Transverse colon (tissue), 4 donors: ENCODE measurements at places on chromosomes 12 and 14.

DNA sequence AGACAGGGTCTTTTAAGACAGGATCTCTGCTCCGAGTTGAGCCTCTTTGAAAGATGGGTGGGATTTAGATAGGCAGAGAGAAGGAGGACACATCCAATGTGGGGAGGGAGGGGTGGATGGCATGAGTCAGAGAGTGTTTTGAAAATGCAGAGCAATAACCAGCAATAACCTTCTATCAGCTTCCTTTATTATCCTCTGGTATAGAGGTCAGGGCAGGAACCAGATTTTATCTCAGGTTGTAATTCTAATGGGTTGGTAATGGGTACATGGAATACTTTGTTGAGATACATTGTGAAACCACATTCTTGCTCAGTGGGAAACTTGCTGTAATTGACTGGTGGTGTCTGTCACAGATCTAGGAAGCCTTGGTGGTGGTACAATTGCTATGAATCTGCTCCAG lies 37.6 kb upstream of the CCDC63 start:
- DNase-seq, result peak; percentile 38

DNA sequence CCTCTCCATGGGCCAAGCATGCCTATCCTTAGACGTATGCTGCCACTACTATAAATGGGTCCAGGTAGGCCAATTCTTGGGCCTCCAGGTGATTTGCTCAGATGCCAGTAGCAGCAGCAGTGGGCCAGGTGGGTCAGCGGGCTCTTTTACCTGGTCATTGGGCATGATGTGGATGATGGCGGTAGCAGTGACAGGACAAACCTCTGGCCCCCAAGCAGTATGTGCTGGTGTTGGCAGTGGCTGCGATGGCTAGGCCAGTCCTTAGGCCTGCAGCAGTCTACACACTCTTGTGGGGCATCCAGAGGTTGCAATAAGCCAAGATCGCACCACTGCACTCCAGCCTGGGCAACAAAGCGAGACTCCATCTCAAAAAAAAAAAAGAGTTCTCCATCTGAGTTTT lies 19.1 kb upstream of the VASH1 start:
- DNase-seq, result no peak

DNA sequence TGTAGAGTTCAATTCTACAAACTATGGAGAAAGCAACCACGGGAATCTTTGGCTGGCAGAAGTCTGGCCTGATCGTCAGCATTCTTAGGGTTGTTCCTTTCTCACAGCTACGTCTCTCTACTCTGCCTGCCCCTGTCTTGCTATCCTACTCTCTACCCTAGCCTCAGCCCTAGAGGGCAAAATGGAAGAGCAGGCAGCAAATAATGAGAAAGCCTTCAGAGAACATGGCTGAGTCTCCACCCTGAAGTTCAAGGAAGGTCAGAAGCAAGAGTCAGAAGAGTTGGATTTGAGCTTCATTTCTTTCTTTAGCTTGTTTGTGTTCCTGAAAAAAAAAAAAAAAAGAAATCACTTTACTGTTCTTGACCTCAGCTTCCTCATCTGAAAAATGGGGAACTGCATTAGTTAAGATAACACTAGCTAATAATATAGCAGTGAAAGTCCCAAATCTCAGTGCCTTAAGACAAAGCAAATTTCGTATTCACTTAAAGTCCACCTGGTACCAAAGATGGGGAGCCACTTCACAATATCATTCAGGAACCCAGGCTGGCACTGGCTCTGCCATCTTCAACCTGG lies 50.2 kb upstream of the CCND2 start:
- no peak for DNase-seq

DNA sequence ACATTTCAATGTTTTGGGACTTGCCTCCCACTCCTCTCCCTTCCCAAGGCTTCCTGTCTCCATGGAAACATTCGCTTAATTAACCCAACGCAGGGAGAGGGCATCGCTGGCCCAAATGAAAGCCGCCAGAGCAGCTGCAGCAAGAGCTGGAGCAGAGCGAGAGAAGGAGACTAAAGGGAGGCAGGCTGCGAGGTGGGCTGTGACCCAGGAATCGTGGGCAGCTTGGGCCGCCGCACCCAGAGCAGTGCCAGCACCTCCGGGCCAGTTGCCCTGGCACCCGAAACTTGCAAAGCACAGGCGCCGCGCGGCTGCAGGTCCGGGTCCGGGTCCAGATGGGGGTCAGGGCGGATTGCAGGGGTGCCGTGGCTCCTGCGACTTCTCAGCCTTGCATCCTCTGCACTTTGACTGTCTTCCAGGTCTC lies 43.5 kb upstream of the PTPRQ start:
- no peak for DNase-seq
